ENCODE measurements at places on chromosomes 2 and 18.

DNA sequence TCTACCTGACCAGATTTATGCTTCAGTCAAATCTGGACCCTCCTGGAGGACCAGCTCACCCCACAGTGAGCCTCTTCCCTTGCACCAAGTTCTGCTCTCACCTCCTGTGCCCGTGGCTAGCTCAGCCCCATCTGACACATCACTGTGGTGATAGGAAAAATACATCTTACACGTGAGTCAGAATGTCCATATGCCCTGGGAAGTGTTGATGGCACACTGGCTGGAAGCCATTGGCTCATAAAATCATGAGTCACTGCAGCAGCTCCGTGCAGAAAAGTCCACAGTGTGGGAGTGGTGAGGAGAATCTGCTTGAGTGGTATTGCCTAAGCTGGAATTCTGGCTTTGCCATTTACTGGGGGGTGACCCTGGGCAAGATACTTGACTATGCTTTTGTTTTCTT, 42.6 kb upstream of the RAPGEF4 start:
- DNase-seq: peak; percentile 8

DNA sequence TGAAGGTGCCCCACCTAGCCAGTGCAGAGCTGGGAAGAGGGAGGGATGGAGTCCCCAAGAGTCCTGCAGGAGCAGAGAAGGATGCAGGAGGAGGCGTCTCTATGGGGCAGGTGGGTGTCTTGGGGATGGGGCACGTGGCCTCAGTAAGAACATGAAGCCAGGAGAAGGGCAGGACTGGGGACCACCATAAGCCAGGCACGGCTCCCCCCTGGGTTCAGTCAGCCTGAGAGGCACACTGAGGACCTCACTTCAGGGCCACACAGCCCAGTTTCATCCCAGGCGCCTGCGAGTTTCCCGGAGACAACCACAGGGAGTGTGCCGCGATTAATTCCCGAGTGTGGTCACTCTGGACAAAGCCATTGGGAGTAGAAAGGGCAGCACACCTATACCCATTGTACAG, 120.3 kb downstream of the GYPC start:
- DNase-seq: no peak

DNA sequence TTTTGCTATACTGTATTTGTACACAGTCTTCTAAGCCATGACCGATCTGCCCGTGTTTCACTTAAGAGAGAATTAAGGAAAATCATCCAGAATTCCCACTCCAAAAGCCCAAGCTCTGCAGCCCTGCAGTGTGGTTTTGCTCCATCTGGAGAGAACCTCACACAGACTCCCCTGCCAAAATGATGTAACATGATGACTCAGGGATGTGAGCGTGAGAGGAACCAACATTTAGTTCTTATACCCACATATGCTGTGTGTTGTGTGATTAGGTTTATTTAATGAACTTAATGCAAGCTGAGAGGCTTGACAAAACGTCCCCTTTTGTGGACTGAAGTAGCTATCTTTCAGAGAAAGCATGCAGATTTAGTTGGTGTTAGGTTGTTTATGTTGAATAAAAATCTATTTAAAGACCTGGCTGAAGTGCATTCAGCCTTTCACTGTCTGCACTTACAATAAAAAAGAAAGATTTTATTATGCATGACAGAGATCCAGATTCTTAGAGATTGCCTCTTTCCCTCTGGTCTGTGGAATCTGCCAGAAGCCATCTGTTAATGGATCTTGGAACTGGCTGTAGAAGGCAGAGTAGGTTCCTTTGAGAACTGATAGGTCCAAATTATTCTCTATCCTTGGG, 6.3 kb downstream of the RAB12 start:
- no peak for DNase-seq

DNA sequence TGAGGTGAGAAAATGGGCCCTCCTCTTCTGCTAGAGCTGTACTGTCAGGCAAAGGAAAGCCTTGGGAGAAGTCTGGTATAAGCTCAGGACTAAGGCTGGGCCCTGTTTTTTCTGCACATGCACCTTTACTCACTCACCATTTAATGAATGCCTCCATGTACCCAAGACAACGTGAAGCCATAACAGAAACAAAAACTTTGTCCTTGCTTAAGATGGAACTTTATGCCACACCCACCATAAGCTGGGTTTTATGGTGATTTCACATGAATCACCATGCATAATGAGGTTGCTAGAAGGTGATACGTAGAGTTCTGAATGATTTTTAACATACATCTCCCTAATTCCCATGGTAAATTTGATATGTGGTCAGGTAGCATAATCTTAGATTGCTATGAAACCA, 63.7 kb upstream of the CYP26B1 start:
- no peak for DNase-seq

DNA sequence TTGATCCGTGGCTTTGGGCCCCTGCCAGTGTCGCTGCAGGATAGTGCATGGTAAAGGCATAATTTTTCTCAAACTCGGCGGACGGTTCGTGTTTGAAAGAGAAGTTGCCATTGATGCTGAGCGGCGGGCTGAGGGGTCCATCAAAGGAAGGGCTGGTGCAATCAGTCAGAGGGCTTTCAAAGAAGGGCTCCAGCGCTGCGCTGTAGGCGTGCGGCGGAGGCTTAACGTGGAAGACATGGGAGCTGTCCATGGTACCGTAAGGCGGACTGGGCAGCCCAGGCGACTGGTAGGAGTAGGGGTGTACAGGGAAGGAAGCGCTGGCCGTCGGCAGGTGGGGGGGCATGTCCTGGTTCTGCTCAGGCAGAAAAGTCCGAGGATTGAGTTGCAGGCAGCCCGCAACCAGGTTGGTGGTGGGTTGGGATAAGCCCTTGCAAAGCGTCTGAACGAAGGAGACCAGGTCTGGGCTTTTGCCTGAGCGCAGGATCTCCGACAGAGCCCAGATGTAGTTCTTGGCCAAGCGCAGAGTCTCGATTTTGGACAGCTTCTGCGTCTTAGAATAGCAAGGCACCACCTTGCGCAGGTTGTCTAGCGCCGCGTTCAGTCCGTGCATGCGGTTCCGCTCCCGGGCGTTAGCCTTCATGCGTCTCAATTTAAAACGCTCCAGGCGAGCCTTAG, 2.3 kb downstream of the NEUROD1 start:
- DNase-seq: peak; percentile 29

DNA sequence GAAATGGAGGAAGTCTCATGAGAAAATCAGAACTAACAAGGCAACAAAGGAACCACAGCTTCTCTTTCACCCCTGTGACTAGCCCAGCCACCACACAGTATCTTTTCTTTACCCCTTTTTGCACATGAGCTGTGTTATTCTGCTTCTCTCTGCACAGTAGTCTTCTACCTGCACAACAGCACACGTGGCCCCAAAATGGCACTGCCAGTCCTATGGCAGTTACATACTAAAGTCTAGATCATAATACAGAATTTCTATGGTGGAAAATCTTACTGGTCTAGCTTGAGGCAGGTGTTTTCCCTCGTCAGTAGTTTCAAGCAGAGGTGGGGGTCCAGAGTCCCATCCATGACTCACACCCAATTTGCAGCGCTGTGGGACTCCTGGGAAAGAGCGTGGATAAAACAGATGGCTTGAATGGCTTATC, 177.7 kb downstream of the DIS3L2 start:
- DNase-seq: no peak

DNA sequence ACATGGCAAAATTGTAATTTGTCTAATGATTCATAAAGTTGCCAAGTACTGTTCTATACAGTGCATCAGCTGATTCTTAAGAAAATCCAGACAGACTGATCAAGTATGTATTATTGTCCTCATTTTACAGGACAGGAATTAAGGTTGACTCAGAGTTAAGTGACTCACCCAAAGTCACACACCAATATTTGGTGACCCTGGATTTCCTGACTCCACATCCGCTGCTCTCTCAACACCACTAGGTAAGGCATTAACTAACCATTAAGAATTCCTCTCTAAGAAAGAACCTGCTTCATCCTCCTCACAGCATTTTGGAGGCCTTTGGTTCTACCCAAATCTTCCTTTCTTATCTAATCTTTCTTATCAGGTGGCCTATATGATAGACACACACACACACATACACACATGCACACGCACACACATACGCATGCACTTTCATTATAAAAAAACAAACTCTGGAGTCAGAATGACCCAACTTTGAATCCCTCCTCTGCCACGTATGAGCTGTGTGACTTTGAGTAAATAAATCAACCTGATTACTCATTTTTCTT, 150.8 kb downstream of the ANKRD44 start:
- DNase-seq: peak; percentile 9

DNA sequence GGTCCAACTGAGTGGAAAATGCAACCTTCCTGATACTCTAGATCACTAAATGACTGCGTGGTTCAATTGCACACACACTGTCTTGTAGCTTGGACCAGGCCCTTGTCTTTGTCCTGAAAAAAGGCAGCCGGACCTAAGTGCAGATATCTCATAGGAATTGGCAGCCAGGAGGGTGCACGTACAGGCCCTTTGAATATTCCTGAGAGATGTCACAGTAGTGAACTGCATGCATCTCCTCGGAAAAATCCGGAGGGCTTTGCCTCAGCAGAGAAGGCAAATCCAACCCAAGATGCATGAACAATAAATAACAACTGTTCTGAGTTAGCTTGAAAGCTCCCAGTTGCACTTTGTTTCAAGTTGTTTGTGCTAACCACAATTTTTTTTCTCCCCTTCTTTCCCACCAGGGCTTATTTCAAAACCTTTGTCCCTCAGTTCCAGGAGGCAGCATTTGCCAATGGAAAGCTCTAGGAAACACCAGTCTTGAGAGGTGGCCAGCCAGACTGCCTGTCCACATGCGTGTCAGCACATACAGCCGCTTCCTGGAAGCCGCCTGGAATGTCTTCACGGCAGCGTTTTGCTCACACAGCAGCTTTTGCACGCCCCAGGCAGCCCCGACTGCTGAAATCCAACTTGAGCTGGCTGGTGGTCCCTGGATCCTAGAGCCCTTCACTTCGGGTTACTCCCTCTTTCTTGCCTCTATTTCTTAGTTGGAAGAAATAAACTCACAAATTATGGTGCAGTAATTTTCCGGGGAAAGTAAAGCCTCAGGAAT, 54.4 kb upstream of the FOSL2 start:
- no peak for DNase-seq

DNA sequence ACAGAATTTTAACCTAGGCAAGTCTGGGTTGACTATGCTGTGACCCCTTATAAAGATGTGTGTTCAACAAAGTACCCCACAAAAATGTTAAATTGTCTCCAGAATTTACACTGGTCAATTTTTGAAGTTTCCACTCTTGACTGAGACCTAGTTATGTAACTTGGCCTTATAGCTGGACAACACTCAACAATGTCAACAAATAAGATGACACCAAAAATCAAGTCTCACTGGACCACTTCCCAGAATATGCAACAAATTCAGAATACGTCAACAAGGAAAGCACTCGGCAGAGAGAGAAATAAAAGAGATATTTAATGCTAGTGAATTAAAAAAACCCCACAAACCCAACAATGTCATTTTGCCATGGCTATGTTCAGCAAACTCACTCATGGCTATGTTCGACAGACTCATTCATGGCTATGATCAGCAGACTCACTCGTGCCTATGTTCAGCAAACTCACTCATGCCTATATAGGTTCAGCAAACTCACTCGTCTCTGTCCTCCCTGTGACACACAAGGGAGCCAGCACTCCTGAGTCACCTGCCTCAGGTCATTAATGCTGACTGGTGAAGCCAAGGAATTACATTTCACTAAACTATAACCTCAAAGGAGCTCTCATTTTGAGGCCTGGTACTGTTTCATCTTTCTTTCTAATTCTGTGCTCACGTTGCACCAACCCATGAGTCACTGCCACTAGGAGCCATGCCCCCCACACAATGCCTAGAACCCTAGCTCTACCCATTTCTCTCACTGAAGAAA, 72.7 kb downstream of the PTPN2 start:
- DNase-seq: no peak

DNA sequence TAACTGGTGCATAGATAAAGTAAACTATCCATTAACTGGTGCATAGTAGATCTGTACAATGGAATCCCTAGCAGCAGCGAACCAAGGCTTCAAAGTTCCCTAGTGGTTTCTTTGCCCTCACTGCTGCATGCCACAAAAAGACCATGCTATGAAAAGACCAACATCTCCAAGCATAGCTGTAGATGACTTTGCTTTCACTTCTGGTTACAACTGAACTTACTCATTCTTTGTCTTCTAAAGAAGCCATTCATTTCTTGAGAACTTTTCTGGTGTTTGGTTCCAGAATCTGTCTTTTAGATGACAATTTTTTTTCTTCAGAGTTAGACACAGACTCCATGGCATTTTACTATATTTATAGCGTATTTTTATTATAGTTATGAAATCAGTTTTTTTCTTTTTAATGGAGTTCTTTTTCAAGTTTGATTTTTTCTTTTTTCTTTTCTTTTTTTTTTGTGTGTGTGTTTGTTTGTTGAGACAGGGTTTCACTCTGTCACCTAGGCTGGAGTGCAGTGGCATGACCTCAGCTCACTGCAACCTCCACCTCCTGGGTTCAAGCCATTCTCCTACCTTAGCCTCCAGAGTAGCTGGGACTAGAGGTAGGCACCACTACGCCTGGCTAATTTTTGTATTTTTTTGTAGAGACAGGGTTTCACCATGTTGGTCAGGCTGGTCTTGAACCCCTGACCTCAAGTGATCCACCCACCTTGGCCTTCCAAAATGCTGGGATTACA, 63.6 kb downstream of the SLC35F5 start:
- no peak for DNase-seq

GRCh38 chr18:54718408-54718773, 109.9 kb upstream of the RAB27B start:
- no peak for DNase-seq

GRCh38 chr2:178006710-178007109, 65.9 kb downstream of the PDE11A start:
- DNase-seq: no peak

- no peak for DNase-seq
These were observed 167.5 kb downstream of the GRB14 start for GRCh38 chr2:164453656-164454305.

- DNase-seq: no peak
These were observed 118.4 kb upstream of the DAPL1 start for GRCh38 chr2:158676696-158677095.

DNA sequence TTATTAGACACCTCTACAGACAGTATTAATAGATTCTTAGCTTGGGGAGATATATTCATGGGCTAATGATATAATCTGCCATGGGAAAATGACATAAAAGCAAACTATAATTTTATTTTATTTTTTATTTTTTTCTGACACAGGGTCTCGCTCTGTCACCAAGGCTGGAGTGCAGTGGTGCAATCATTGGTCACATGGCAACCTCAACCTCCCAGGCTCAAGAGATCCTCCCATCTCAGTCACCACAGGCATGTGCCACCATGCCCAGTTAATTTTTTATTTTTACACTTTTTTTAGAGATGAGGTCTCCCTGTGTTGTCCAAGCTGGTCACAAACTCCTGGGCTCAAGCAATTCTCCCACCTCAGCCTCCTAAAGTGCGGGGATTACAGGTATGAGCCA, 39.3 kb downstream of the RTN4 start:
- DNase-seq: no peak

DNA sequence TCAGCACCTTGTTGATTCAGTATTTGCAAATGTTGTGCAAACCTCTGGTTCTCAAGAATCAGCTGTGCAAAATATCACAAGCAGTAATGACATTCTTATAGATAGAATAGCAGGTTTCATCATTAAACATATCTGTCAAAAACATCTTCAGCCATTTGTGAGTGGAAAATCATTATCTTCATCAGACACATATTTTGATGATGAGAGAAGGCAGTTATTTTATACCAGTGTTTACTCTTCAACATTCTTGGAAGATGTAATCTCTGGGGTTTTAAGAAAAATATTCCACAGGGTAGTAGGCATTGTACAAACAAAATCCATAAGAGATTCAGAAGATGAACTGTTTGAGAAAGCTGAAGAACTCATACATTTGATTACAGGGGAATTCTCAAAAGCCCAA, 64.3 kb downstream of the FSIP2 start:
- DNase-seq: no peak

Data from GDM1 (cell line).